ENCODE measurements at places on chromosomes 3 and 15.

- DNase-seq = no peak
Observed at GRCh38 chr3:16587047-16587680, 18.1 kb downstream of the DAZL start.

- no peak for DNase-seq
Observed at GRCh38 chr15:68421115-68421551, 10.8 kb downstream of the ITGA11 start.

DNA sequence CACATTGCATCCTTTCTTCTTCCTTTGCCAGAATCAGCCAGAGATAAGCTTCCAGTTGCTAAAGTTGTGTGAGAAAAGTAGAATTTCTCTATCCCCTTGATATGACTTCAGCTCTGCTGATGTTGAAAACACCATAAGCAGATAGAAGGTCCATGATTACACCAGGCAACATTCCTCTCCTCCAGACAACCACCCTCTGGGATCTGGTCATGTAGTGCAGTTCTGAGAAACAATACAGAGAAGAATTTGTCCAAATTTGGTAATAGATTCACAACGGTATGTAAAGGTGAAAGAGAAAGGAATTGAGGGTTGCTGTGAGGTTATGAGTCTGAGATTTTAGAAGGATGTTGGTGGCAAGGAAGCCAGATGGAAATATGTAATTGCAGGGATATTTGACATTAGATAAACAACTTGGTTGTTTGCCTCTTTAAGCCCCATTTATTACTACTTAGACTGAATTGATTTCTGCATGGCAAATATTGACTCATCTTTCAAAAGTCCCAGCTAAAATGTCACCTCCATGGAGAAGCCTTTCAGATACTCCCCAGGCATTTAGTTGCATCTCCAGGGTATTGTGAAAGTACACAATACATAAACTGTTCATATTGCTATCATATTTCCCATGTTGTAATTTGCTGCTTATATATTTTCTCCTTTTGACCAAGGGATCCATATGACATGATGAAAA is 134.9 kb downstream of the GAP43 start:
- DNase-seq = no peak

DNA sequence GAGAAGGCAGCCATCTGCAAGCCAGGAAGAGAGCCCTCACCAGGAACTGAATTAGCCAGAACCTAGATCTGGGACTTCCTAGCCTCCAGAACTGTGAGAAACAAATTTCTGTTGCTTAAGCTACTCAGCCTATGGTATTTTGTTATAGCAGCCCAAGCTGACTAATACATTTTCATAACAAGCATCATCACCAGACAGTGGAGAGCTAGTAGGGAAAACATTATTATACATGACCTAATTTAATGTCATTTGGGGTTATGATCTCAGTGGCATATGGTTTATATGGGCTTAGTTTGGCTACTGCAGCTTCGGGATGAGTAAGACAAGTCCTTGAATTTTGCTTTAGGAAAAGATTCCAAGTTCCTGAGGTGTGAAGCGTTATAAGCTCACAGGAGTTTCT is 35.6 kb downstream of the LNP1 start:
- no peak for DNase-seq

- no peak for DNase-seq
Observed at GRCh38 chr3:37545479-37545878, 316.2 kb upstream of the CTDSPL start.

- no peak for DNase-seq
Observed at GRCh38 chr3:108137460-108137814, 46.6 kb upstream of the CD47 start.

- no peak for DNase-seq
Observed at GRCh38 chr3:40099871-40100270, 209.6 kb upstream of the EIF1B start.

DNA sequence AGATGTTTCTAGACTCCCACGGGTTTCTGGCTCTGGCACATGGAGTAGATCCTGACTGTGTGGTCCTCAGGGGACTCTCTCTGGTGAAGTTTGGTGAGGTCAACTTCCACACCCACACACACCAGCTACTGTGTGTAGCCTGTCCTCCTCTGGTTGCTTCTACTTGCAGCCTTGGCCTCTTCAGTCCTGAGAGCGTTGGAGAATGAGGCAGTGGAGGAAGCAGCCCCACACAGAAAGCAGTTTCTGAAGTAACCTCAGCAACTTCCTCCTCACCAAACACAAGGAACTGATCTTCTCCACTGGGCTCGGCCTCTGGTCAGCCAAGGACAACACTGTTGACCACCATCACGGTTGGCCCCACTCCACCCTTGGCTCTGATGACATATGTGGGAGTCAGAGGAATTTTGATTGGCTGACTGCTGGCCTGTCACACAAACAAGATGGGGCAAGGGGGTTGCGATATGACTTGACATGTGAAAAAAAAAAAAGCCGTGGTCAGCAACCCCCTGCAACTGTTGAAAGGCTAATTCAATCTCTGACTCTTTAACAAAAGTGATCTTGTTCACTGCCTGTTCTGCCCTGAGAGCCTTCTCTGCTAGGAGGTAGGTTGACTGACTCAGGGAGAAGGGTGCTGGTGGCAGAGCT is 19.6 kb downstream of the CD86 start:
- no peak for DNase-seq

GRCh38 chr15:34514251-34514670 is 69.2 kb downstream of the GOLGA8B start:
- DNase-seq = no peak

GRCh38 chr15:51180534-51180933 is 85.8 kb upstream of the TNFAIP8L3 start:
- DNase-seq = no peak

DNA sequence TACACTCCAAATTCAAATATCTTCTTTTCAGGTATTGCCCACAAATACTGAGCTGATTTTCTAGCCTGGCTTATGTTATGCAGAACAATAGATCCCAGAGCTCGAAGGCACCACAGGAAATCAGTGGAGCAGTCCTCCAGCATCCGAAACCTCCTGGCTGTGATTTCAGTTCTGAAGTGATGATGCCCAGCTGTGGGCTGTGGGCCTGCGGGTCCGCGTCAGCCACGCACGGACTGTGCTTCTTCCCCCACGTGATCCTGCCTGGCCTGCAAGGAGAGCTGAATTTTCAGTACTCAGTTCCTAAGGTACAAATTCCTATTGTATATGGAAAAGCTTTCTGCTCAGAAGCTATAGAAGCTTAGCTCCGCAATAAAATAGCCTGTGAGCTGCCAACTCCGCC is 96.2 kb downstream of the OCA2 start:
- DNase-seq = no peak

- no peak for DNase-seq
Observed at GRCh38 chr3:141851411-141851810, 25.0 kb upstream of the ATP1B3 start.

DNA sequence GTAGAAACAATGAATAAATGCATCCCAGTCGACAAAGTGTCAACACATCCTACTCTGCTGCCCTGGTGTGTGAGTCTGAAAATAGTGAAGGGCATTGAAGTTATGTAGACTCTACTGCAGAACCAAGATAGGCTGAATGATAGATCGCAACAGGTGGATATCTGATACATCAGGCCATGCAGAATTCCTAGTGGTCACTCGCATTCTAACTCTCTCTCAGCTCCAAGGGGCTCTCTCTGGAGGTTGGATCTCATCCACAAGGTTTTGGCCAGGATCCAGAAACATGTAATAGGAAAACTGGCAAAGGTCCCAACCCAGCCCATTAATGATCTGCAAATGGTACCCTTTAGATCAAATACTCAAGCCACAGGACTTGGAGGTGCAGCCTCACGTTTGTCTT is 514.1 kb downstream of the MAGI1 start:
- DNase-seq = no peak

GRCh38 chr3:81788044-81788443 is 26.6 kb upstream of the GBE1 start:
- no peak for DNase-seq

DNA sequence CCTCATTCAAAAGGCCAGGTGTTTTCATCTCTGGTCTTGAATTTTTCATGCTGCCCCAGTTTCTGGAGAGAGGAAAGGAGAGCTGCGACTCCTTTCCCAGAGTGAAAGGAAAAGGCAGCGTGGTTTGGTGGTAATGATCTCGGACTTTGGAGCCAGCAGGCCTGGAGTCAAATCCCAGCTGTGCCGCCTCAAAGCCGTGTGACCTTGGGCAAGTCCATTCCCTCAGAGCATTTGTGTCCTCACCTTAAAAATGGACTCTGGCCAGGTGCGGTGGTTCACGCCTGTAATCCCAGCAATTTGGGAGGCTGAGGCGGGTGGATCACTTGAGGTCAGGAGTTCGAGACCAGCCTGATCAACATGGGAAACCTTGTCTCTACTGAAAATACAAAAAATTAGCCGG is 4.7 kb upstream of the CCDC33 start:
- no peak for DNase-seq

DNA sequence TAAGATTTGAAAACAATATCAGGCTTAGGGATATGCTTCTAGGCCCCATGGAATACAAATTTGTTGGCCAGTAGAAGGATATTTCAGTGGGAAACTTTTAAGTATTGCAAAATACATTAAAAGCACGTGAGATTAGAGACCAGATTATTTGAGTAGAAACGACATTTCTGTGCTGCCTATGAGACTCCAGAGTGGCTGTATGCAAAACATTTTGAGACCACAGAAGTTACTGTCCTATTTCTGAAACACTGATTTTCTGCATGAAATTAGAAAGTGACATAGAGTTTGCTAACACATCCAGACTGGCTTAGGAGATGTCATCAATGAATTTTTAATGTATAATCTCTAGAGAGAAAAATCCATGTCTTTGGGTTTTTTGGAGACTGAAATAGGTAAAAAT is 99.8 kb downstream of the KCNH8 start:
- no peak for DNase-seq

DNA sequence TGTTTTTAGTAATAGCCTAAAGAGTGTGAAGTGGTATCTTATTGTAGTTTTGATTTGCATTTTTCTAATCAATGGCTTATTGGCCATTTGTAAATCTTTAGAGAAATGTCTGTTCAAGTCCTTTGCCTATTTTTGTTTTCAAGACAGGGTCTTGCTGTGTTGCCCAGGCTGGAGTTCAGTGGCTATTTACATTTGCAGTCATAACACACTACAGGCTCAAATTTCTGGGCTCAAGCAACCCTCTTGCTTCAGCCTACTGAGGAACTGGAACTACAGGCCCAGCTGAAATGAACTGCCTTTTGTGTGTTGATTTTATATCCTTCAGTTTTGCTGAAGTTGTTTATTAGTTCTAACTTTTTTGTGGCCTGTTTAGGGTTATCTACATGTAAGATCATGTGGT is 27.9 kb downstream of the BSN start:
- DNase-seq = no peak

DNA sequence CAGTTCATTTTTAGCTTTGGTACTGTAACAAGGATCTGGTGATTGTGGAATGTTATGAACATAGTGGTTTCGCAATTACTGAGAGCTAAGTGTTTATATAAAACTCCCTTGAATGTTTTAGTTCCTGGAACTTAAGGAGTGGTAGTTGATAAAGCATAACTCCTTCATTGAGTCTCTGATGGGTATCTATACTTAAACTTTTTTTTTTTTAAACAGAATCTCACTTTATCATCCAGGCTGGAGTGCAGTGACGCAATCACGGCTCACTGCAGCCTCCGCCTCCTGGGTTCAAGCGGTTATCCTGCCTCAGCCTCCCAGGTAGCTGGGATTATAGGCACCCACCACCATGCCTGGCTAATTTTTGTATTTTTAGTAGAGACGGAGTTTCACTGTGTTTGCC is 11.3 kb downstream of the PRKCI start:
- DNase-seq = no peak

DNA sequence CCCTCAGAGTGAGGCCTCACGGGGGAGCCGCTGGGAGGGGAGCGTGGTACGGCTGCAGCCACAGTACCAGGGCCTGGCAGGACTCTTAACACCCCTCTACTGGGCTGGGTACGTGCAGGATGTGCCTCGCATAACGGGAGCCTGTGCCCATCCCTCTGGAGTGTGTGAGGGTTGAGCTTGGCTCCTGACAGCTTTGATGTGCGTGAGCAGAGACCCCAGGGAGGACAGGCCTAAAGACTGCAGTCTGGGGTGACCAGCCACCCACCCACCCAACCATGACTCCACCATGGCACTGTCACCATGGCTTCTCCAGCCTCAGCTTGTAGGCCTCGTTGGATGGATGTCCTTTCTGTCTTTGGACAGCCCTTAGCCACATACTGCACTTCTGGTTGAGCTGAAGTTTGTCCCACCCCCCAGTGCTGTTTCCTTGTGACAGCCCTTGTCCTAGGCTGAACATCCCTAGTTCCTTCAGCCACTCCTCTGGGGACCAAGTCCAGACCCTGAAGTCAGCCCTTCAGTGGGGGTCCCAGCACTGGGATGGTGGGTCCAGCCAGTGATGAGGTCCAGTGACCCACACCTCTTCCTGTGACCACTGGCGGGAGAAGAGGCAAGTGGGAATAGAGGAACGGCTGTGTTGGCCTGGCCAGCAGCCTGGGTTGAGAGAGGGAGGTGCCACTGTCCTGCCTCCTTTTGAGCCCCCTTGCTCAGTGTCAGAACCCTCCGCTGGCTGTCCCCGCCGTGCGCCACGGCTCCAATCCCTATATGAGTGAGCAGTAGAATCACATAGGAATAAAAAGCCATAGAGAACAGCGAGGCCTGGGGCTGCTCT is 6.1 kb downstream of the GLYCTK start:
- no peak for DNase-seq

DNA sequence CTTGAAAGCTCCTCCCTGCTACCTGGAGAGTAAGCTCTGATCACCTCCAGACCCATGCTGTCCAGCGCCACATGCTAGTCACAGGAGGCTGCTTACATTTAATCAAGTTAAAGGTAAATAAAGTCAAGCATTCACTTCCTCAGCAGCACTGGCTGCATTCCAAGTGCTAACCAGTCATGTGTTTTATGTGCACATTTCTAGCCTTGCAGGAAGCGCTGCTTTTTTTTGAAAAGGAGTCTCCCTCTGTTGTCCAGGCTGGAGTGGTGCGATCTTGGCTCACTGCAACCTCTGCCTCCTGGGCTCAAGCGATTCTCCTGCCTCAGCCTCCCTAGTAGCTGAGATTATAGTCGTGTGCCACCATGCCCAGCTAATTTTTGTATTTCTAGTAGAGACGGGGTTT is 279.2 kb downstream of the GABRG3 start:
- DNase-seq = no peak

- no peak for DNase-seq
Observed at GRCh38 chr3:47907784-47908183, 104.8 kb downstream of the DHX30 start.

DNA sequence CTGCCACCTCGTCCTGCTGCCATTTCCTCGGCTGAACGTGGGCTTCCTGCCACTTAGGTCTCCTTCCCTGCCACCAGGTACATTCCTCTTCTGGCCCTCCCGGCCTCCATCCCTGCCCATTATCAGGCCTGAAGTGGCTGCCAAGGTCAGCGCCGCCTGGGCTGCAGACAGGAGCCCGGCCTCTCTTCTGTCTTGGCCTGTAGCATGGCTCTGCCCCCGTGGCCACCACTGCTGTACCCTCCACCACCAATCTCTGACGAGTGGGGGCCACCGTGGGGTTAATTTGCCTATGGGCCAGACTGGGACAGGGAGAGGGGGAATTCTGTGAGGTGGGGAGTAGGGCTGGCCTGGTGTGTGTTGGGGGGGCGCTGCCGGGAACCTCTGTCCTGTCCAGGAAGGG is 2.0 kb upstream of the BAHD1 start:
- no peak for DNase-seq
